ENCODE measurements at places on chromosomes 5 and 9. TPM values are rescaled to one million over a fixed set of nuclear protein-coding genes. Genes with fewer than 3 reads are reported as not detected.

- H3K27me3 ChIP-seq = no peaks in the 10 kb centered on the region
- H3K36me3 ChIP-seq = no peaks in the 10 kb centered on the region
- H3K4me1 ChIP-seq = peaks cover 2% of the 10 kb centered on the region
- DNase-seq = no peak
- no peak overlapping the region for H3K4me3 ChIP-seq
Measured at GRCh38 chr5:126686451-126687126, 85.8 kb downstream of the PHAX start.

GRCh38 chr5:60522292-60522905, 177.6 kb downstream of the DEPDC1B start:
- H3K27me3 ChIP-seq = no peaks in the 10 kb centered on the region
- H3K27ac ChIP-seq = no peak overlapping the region
- H3K4me3 ChIP-seq = no peak overlapping the region

Gene SLCO4C1
- 4.5 TPM for total RNA-seq

DNA sequence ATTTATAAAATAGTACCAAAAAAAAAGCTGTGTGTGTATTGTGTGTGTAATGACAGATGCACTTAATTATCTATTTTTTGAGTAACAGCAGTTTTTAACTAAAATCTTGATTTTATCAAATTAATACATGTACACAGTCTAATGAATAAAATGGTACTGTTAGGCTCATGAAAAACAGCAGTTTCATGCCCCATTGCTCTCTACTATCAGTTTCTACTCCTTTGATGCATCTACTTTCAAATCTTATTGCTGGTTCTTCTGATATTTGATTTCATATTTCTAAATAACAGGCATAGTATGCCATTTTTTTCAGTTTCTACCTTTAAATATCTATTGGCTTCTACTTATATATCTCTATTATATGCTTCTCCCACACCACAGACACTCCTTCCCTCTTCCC, 117.4 kb downstream of the CCDC171 start:
- H3K4me3 ChIP-seq = no peak overlapping the region
- H3K27ac ChIP-seq = no peak overlapping the region
- no peak for DNase-seq
- no peaks in the 10 kb centered on the region for H3K36me3 ChIP-seq
- H3K4me1 ChIP-seq = no peaks in the 10 kb centered on the region

Gene SYK
- 5.6 TPM for total RNA-seq

Gene NEUROG1
- not detected for total RNA-seq
